ENCODE measurements at places on chromosomes 3 and 15.

GRCh38 chr3:152330559-152330958 lies 61.8 kb downstream of the MBNL1 start:
- no peak for DNase-seq

- no peak for DNase-seq
Observed at GRCh38 chr15:68990992-68991500, 23.4 kb upstream of the NOX5 start.

DNA sequence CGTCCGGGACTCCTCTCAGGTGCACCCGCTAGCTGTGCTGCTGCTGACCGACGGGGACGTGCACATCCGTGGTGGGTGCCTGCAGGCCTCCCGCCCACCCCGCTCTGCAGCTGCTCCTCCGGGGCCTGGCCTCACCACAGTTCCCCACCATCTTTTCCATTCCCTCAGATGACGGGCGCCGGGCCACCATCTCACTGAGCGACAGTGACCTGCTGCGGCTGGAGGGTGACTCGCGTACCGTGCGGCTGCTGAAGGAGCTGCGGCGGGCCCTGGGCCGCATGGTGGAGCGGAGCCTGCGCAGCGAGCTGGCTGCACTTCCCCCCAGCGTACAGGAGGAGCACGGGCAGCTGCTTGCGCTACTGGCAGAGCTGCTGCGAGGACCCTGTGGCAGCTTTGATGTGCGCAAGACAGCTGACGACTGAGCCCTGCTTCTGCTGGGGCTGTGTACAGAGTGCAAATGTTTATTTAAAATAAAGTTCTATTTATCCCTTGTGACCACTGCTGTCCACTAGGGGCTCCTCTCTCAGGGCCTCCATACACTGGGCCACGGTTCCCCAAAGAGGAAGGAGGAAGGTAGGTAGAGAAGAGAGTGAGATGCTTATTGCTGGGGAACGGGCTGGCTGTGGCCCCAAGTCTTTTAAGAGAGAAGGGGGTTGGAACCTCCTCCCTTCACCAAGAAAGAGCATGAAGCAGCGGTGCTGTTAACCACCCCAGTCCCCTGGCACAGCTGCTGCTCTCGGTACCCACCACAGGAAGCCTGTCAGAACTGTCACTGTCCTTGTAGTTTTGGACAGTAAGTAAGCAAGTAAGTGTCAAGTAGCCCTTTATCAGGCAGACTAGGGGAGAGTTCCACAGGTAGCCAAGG lies 47.0 kb downstream of the DHX30 start:
- no peak for DNase-seq

DNA sequence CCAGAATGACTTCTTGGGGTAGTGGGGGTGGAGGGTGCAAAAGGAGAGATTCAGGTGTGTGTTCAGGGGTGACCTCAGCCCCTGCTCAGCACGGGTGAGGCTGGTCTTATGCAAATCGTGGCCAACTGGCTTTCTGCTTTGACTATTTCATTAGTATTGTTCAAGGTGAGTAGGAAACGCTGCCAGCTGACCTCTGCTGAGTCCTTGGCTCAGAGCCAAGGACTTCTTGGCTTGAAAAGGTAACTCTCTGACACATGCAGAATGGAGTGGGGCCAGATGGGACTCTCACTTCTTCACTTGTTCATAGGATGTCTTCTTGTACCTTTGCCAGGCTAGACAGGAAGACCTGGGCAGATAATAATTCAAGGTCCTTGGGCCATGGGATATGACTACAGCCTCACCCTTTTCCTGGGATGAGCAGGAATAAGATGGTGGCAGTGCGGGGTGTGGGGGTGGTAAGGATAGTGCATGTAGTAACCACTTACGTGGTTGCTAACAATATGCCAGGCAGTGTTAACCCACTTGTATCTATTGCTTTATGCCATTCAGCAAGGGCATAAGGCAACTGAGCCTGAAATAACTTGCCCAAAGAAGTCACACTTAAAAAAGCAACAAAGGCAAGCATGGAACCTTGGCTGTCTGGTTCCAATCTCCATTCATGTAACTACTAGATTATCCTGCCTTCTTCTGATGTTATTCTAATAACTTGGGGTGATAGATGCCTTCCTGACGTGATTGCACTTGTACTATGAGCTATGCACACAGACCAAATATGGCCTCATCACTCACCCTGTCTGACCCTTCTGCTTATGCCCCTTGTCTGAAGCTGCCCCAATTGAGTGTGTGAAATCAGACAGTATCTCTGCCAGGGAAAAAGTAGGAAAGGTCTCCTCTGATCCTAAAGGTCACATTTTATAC lies 193.1 kb downstream of the NR1D2 start:
- DNase-seq, result no peak

DNA sequence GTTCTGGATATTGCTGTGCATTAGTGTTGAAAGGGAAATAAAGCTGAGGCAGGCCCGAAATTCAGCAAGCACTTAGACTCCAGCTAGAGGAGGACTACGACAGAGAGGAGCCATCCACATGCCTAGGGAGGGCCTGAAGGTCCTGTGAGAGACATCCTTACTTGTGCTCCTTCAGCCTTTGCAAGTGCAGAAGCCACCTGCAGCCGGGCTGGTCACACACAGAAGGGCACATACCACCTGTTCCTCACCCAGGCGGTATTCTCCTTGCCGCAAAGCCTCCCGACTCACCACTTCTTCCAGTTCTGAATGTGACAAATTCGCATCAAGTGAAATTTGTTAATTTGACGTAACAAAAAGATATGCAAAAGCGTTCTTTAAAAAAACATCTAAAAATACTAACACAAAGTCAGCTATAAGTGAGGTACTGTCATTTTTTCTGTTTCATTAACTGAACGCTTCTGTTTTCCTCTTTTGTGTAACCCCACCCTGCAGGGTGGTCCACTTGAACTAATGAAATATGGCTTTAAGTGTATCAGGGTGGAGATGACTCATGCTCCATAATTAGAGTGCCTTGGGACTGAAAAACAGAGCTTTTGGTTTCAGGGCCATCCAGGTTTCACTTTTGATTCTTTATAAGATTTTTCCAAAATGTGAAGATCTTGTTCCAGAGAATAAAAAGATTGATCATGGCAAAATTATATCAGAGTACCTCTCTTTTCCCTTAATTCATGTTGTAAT lies 467.9 kb upstream of the ATP11B start:
- no peak for DNase-seq

DNA sequence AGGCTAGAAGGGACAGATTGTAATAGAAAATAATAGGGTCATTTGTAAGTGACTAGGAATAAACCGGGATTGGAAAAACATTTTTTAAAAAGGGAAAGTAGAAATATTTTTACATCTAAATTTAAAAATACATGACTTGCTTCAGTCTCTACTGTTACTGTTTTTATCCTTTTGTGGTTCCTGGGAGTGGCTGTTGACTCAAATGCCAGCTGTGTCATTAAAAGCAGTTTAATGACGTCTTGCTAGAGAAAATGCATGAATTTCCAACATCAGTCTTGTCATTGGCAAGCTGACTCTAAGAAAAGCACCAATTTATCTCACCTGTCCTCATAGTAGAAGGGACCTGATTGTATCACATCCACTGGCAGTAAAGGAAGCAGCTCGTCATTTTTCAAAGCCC lies 16.7 kb upstream of the LCMT2 start:
- no peak for DNase-seq

- DNase-seq, result peak; percentile 66
Observed at GRCh38 chr3:152269056-152269830, 514 bp downstream of the MBNL1 start.

Data from hippocampal formation (tissue), 2 donors.